ENCODE measurements at places on chromosomes 3 and 15.

- DNase-seq, result no peak
These were observed 6.0 kb upstream of the TMEM87A start for GRCh38 chr15:42279234-42279723.

GRCh38 chr3:13088028-13089006 is 15.1 kb upstream of the IQSEC1 start:
- peak; percentile 62 for DNase-seq

DNA sequence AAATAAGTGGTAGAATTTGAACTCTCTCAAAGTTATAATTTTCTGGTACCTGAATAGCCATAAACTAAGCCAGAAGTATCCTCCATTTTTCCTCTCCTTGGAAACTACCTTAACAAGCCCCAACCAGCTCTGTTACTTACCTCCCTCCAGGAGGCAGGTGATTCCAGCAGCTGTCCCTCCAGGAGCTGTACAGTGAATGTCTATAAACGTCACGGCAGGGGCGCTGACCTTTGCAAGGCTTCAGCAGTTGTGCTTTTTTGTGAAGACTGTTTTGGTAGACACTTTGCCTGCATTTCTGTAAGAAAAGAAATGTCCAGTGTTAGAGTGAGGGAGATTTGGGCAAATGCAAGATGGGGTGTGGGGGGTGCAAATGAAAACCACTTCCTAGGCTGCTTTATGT is 67.2 kb downstream of the LEO1 start:
- DNase-seq, result no peak

- no peak for DNase-seq
These were observed 4.2 kb downstream of the SORD start for GRCh38 chr15:45027220-45027619.

GRCh38 chr3:105505170-105505569 is 138.5 kb downstream of the ALCAM start:
- peak; percentile 15 for DNase-seq

GRCh38 chr15:41985236-41986160 is 13.1 kb upstream of the EHD4 start:
- DNase-seq, result no peak

DNA sequence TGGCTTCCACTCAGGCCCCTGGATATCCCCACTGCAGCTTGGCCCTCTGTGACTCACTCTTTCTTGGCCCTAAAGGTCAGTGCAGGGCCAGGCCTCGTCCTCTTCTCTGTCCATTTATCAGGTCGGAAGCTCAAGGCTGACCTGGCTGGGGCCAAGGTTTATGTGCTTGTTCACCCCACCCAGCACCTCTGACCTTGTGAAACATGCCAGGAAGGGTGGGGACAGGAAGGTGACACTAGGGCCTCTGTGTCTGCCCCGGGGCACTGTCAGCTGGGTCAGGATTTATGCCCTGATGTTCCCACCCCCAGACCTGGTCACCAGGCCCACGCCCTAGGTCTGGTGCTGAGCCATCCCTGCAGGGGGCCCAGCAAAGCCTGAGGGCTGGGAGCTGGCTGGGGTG is 103.8 kb downstream of the FBLN2 start:
- DNase-seq, result no peak

GRCh38 chr3:146499701-146500100 is 30.3 kb upstream of the PLSCR2 start:
- DNase-seq, result no peak

- no peak for DNase-seq
These were observed 13.6 kb downstream of the IP6K1 start for GRCh38 chr3:49772703-49773102.

DNA sequence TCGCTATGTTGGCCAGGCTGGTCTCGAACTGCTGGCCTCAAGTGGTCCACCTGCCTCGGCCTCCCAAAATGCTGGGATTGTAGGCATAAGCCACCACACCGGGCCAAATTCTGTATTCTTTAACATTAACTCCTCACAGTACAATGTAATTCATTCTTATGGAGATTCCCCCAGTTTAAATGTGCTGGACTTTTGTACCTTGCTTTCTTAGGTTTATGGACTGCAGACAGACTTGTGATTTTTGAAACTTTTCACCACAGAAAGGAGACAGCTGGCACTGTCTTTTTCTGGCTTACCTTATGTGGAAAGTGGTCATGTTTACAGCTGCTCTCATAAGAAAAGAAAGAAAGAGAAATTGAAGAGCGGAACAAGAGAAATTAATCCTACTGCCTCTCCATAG is 103.8 kb downstream of the IQCH start:
- no peak for DNase-seq

Data from CD4-positive, alpha-beta T cell treated with Interferon alpha-2 for 1 hour (primary cell).